ENCODE measurements at places on chromosomes 6 and 20. TPM values are rescaled to one million over a fixed set of nuclear protein-coding genes. Genes with fewer than 3 reads are reported as not detected.

DNA sequence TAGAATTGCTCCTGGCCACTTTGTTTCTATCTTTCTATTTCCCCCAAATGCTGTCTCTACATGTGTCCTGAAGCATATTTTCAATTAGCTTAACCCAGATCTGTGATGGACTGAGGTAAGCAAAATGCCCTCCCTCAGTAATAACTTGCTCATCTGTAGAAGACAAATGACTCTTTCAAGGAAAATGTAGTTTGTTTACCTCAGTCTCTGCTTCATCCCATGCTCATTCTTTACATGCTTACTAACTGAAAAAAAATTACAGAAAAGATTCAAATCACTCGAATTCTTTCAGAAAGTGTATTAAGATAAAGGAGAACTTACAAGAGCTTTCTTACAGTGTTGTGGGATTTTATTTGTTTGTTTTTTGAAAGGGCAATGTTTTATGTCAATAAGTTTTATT is 531.1 kb downstream of the LMBRD1 start:
- no peak for DNase-seq

DNA sequence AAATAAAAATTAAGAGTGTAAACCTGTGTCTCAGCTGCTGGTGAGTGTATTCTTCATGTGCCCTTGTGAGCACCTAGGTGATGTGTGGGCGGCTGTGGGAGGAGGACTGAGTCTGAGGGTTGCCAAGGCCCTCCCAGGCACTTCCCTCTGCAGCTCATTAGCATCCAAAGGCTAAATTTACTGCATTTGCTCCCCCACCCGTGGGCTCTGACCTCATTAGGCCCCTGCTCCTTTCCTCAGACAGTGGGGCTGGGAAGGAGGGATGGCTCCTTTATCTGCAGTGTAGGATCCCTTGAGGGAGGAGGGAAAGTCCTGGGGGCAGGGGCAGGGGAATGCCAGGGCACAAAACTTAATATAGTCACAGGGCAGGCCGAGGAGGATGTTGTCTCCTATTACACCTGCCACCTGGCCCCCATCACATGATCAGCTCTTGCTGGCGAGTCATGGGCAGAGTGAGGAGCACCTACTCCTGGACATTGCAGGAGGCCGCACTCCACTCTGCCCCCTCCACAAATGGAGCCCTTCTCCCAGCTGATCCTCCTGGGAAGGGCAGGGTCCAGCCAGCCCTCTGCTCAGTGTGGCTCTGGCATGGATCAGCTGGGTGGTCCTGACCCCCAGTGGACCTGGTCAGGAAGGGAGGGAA is 133.2 kb downstream of the MRPL14 start:
- DNase-seq, result no peak

DNA sequence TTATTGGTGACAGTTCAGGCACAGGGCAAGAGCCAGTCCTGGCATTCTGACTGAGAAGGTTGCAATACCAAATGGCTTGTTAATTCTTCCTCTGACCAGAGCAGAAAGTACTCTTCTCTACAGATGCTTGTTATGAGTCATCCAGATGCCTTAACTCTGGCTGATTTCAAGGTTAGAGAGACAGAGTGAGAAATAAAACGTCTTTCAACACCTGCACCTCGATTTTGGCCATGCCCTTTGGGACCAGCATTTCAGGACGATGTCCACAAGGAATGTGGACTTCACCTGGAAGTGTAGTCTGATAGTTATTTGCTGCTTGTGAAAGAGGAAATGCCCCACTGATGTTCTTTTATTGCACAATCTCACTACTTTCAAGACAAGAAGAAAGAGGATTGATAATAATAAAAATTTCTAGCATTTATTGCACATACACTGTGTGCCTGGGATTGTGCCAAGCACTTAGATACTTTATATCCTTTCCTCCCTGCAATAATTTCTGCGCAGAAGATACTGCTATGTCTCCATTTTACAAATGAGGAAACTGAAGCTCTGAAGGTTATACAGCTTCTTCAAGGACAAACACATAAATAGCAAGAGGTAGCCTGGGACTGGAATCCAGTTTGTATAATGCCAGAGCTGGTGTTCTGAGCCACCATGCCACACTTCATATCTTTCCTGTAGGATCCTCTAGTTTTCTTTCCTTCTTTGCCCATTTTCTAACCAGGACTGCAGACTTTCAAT is 33.5 kb upstream of the MCM3 start:
- DNase-seq, result peak; percentile 68

DNA sequence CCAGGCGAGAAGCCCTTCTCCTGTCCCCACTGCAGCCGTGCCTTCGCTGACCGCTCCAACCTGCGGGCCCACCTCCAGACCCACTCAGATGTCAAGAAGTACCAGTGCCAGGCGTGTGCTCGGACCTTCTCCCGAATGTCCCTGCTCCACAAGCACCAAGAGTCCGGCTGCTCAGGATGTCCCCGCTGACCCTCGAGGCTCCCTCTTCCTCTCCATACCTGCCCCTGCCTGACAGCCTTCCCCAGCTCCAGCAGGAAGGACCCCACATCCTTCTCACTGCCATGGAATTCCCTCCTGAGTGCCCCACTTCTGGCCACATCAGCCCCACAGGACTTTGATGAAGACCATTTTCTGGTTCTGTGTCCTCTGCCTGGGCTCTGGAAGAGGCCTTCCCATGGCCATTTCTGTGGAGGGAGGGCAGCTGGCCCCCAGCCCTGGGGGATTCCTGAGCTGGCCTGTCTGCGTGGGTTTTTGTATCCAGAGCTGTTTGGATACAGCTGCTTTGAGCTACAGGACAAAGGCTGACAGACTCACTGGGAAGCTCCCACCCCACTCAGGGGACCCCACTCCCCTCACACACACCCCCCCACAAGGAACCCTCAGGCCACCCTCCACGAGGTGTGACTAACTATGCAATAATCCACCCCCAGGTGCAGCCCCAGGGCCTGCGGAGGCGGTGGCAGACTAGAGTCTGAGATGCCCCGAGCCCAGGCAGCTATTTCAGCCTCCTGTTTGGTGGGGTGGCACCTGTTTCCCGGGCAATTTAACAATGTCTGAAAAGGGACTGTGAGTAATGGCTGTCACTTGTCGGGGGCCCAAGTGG is 5.3 kb downstream of the SNAI1 start:
- DNase-seq, result no peak

DNA sequence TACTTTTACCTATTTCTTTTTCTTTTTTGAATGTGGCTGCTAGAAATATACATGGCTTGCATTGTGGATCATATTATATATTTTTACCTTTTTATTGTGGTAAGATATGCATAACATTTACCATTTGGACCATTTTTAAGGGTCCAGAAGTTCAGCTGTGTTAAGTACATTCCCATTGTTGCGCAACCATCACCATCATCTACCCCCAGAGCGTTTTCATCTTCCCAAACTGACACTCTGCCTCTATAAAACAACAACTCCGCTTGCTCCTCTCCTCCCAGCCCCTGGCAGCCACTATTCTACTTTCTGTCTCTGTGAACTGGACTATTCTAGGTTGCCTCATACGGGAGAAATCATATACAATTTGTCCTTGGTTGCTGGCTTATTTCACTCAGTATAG is 28.2 kb upstream of the CCN5 start:
- DNase-seq, result no peak

- no peak for DNase-seq
Observed at GRCh38 chr6:20691185-20691584, 156.9 kb downstream of the CDKAL1 start.

- no peak for DNase-seq
Observed at GRCh38 chr6:92459606-92460005, 959.8 kb downstream of the EPHA7 start.

- no peak for DNase-seq
Observed at GRCh38 chr20:24610341-24611115, 141.1 kb downstream of the SYNDIG1 start.

DNA sequence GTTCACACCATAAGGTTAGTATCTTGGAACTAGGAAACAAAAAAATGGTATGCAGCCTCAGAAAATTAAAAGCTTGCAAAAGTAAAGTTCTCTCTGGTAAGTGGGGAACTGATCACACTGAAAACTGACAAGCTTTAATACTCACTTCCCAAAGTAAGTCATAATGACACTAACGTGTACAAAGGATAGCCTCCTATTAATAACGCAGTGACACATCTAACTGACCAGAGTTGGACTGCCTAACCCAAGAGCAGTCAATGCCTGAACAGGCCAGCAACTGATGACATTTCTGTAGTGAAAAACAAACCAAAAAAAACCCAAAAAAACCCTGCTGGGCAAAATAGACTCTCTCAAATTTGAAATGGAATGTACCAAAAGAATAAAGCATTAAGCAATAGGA is 30.7 kb downstream of the CHD6 start:
- DNase-seq, result no peak

GRCh38 chr20:44053046-44053445 is 133.9 kb downstream of the JPH2 start:
- DNase-seq, result no peak

DNA sequence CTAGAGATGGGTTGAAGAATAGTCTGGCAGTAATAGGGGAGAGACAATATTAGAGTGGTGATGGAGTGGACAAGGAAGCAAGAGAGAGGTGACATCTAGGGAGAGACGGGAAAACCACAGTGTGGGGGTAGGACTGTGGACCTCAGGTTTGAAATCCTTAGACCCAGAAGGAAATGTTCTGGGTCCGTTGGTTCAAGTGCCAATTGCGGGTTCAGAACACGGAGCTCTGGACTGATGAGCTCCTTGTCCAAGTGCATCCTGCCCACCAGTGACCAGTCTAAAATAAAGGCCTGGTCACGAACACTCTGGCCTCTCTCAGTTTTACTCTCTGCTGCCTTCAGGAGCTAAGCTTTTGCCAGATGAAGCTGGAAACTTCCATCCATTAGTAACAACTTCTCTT is 174.0 kb downstream of the LINC00237 start:
- DNase-seq, result no peak

DNA sequence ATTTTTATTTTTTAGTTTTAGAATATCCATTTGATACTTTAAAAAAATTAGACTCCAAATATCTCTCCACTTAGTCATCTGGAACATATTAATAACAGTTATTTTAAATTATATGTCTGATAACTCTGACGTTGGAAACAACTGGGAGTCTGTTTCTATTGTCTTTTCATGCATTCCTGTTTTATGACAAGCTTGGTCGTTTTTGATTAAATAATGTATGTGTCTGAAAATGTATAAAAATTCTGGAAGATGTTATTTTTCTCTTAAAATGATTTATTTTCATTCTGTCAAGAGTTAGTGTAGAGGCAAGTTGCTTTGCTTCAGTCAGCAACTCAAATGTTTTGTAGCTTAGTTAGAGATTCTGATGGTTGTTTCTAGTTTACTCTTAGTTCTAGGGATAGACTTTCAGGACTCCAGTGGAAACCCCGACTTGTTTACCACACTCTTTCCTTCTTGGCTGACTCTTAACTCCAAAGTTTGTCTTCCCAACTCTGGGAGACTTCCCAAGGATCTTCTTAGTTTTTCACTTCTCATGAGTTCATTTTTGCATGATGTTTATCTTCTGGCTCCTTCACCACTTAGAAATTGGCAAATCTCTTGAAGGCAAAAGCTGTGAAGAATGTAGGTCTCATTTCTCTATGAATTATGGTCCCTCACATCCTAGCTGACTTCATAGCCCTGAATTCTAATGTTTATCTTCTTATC is 190.9 kb downstream of the LAMA2 start:
- DNase-seq, result peak; percentile 91

GRCh38 chr20:51195990-51196389 is 173.1 kb upstream of the KCNG1 start:
- DNase-seq, result no peak

- no peak for DNase-seq
Observed at GRCh38 chr20:64001607-64002011, 20.7 kb downstream of the PRPF6 start.

DNA sequence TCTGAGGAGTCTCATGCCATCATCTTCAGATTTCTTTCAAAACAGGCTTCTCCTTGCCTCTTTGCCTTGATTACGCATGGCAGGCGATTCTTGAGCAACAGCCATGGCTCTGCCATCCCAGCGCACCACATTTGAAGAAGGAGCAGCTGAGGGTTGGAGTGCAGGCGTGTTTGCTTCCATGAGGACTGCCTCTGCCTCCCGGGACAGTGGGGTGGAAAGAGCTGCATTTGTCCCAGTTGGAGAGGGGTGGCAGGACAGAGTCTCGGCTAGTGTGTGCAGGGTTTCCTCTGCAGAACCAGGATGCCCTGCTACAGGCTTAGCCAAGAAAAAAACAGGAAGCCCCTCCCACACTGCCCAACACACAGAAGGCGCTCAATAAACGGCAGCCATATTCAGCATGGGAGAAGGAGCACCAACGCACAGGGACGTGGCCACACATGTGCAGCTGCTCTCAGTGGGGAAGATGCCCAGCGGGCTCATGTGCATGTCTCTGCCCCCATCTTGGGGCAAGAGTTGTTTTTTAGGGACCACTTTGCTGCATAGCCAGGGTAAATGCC is 36.6 kb downstream of the IRF4 start:
- no peak for DNase-seq

DNA sequence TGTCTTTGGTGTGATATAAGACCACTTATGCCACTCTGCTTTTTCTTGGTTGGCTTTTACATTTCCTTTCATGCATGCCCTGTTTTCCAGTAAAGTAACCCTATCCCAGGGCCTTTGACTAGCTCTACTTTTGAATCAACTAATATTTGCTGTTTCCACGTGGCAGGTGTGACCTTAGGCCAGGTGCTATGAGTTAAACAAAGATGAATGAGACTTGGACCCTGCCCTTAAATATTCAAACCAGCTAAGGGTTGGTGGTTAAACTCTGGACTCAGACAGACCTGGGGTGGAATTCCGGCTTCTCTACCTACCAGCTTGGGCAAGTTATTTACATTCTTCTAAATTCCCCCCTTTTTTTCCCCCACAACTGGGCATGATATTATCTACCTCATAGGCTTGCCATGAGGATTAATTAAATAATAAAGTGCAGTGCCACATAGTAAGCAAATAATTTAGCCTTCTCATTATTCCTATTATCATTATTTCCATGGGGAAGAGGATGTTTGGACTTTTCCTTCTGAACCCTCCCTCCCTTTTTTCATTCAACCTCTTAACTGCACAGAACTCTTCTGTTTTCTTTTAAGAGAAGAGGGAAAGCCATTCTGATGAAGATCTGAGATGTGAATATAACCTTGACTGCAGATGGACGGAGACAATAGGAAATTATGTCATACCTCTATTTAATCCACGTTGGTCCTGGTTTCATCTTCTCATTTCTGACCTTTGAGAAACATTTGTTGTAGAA is 143.6 kb upstream of the TNFAIP3 start:
- DNase-seq, result no peak

GRCh38 chr20:17158701-17159100 is 68.1 kb upstream of the PCSK2 start:
- DNase-seq, result no peak

- no peak for DNase-seq
Observed at GRCh38 chr20:23654000-23654399, 16.2 kb upstream of the CST3 start.

DNA sequence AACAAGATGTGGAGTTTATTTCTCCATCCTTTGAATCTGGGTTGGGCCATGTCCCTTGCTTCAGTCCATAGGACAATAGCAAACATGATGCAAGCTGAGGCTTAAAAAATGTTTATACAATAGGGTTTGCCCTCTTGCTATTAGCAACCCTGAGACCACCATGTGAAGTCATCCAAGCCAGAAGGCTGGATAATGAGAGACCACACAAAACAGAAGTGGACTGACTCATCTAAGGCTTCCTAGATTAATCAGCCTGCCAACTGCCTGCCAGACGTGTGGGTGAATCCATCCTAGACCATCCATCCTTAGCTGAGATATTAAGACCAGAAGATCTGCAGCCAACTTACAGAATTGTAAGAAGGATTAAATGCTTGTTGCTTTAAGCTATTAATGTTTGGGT is 38.1 kb upstream of the ISM1 start:
- no peak for DNase-seq

The HLA-DPA1 gene
- total RNA-seq, result 0.18 TPM

The RIPOR3 gene
- 1.6 TPM for total RNA-seq

The ZC3H12D gene
- total RNA-seq, result 0.09 TPM

The PLG gene
- total RNA-seq, result 2.9 TPM

The SLC22A1 gene
- 0.09 TPM for total RNA-seq

The FUCA2 gene
- total RNA-seq, result 72.5 TPM
